ENCODE measurements at places on chromosomes 3 and 15.

DNA sequence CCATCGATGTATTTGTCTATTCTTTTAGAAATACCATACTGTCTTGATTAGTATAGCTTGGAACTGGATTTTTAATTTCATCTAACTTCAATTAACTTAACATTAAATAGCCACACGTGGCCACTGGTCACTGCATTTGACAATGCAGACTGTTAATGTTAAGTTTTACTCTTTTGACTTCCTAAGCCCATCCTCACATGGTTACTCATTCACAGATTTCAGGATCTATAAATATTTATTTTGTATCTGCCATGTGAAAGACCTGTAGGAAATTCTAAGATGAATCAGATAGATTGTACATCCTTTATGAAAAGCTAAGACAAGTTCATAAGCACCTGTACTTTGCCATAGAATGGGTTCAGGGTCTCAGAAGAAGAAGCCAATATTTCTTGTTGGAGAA is 8.3 kb upstream of the RORA start:
- no peaks in the 10 kb centered on the region for H3K36me3 ChIP-seq
- no peak overlapping the region for H3K27ac ChIP-seq
- peaks cover 3% of the 10 kb centered on the region for H3K27me3 ChIP-seq
- H3K4me3 ChIP-seq = no peak overlapping the region

DNA sequence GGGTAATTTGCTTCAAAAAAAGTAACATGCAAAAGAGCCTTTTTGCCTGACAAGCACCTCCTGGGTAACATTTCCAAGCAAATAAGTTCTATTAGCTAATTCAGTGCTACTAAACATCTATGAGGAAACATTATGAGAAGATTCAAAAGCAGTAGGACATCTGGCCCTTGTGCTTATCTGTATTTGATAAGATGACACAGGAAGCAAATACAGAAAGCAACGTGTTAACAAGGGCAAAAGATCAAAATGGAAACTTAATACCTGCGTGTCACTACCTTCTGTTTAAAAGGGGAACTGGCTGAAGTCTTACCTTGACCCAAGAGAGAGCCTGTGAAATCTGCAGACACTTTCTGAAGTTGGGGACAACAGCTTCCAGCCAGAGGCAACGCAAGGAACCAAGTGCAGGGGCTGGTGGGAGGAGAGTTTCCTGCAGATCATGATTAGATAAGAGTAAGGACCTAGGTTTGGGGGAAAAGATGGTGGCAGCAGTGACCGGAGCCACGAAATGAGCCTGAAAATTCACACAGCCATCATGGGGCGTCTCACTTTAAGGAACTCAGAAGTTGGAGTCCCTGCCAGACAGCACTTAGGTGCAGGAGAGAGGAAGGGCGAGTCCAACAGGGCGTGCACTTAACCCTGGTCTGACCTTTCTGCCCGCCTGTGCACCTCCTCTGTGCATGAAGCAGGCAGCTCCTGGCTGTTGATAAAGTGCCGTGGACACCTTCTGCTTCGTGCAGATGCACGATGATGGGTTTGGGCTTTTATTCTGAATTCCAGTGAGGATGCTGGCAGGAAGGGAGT is 153.6 kb upstream of the BHLHE40 start:
- no peaks in the 10 kb centered on the region for H3K36me3 ChIP-seq
- DNase-seq = peak; percentile 62
- no peaks in the 10 kb centered on the region for H3K27me3 ChIP-seq
- H3K27ac ChIP-seq = peak overlapping the region; percentile 31
- no peak overlapping the region for H3K4me3 ChIP-seq

DNA sequence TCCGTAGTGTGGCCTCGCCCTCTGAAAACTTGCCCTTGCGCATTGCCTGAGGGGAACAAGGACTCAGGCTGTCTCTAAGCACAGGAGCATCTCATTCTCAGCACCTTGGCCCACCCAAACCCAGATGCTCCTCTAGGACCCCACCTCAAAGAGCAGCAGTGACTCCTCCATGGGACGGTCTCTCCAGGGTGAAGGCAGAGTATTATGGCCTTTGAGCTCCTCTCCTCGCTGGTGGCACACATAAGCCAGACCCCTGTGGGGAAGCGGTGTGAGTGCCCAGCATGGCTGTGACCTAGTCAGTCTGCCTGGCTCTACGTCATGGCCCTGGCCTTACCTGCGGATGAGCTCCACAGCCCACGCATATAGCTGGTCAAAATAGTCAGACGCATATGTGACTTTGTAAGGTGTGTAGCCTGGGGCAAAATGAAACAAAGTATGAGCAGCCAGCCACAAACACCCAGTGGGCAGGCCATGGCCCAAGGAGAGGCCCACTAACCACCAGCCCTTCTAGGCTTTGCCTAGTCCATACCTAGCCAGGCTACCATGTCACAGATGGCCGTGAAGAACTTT is 4.4 kb downstream of the QARS1 start:
- DNase-seq = no peak
- peaks cover 4% of the 10 kb centered on the region for H3K4me1 ChIP-seq
- peaks cover 54% of the 10 kb centered on the region for H3K36me3 ChIP-seq
- no peaks in the 10 kb centered on the region for H3K27me3 ChIP-seq
- H3K4me3 ChIP-seq = no peak overlapping the region
- H3K27ac ChIP-seq = no peak overlapping the region

DNA sequence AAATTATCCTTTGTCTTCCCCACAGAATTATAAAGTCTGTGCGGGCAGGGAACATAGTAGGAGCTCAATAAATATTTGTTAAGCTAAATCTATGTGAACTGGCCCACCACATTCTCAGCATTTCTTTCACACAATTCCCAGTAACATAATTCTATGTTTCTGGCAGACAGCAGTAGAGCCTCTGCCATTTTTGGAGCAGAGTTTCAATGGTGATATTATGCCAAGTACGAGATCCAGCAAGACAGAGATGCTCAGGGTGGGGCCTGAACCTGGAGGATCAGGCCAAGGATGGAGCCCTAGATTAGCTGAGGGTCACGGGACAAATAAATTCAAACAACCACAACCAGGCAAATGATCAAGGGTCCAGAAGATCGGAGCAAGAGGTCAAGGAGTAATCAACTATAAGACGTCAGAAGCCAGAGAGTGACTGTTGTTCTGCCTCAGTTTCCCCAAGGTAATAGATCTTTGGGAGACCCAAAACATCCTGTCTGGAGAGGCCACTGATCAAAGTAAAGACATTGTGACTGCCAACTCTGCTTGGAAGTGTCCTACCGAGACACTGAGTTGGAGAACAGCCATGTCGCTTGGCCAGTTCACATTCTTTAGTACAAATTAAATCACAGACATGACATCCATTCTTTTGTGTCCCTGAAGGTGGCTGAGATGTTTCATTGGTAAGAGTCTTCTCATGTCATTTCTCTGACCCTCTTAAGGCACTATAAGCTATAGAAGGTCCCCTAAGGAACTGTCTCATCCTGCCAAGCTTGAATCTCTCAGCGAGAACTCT is 15.4 kb downstream of the SRGAP3 start:
- H3K27me3 ChIP-seq = no peaks in the 10 kb centered on the region

DNA sequence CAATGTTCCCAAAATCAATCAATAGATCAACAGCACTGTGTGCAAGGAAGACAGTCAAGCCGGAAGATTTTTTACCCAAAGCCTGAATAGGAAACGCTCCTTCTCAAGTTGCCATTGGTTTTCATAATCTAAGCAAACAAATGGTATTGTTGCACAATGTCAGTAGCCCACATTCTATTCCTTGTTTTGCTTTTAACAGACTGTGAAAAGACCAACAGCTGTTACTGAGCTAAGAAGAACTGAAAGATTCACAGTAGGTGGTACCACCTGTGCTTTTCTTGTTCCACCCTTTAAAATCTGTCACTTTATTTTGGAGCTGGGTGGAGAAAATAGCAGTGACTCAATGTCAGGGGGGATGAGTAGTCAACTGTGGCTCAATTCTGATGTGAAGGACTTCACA is 357.5 kb upstream of the CADM2 start:
- H3K27ac ChIP-seq = no peak overlapping the region
- H3K27me3 ChIP-seq = no peaks in the 10 kb centered on the region
- no peak overlapping the region for H3K4me3 ChIP-seq
- no peaks in the 10 kb centered on the region for H3K4me1 ChIP-seq

DNA sequence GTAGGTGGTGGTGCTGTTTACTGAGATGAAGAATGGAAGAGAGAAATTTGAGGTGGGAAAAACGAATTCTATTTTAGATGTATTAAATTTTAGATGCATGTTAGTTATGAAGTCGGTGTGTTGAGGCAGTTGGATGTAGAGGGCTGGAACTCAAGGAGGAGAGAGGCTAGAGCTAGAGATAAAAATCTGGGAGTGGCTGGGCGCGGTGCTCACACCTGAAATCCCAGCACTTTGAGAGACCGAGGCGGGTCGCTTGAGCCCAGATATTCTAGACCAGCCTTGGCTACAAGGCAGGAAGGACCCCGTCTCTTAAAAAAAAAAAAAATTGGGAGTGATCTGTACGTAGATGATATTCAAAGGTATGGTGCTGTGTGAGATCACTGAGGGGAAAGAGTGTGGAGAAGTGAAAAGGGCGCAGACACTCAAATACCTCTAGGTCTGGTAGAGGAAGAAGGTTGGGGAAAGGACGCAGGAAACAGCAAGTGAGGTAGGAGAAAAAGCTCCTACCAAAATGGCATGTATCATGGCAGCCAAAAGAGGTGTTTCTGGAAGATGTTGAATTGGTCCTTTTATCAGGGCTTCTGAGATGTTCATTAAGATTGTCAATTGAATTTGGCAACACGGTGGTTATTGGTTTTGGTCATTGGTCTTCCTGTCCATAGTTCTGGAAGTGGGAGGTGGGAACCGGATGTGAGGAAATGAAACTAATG is 1.8 kb downstream of the YEATS2 start:
- no peaks in the 10 kb centered on the region for H3K27me3 ChIP-seq
- DNase-seq = no peak
- peaks cover 22% of the 10 kb centered on the region for H3K4me1 ChIP-seq
- no peaks in the 10 kb centered on the region for H3K36me3 ChIP-seq

- no peaks in the 10 kb centered on the region for H3K4me1 ChIP-seq
- H3K4me3 ChIP-seq = no peak overlapping the region
- no peaks in the 10 kb centered on the region for H3K36me3 ChIP-seq
- peaks cover 34% of the 10 kb centered on the region for H3K27me3 ChIP-seq
- peak; percentile 12 for DNase-seq
Measured at GRCh38 chr15:98292442-98293240, 332.1 kb downstream of the ARRDC4 start.

DNA sequence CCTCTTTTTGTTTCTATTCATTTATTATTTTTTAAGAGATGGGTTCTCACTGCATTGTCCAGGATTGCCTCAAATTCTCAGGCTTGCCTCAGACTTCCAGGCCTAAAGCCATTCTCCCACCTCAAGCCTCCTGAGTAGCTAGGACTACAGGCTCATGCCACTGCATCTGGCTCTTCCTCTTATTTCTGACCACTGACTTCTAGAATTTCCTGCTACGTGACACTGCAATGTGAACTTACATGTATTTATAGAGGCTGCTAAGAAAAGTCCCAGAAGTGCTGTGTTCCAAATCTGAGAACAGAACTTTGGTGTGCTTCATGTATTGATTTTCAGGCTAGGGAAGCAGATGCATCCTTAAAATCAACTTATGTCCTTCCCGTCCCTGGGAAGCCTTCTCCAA is 407.4 kb downstream of the RSL24D1 start:
- no peak for DNase-seq
- no peaks in the 10 kb centered on the region for H3K27me3 ChIP-seq
- no peaks in the 10 kb centered on the region for H3K4me1 ChIP-seq
- H3K27ac ChIP-seq = no peak overlapping the region
- no peak overlapping the region for H3K4me3 ChIP-seq
- H3K36me3 ChIP-seq = no peaks in the 10 kb centered on the region

- H3K27ac ChIP-seq = no peak overlapping the region
- H3K4me3 ChIP-seq = no peak overlapping the region
- DNase-seq = no peak
- no peaks in the 10 kb centered on the region for H3K27me3 ChIP-seq
- H3K36me3 ChIP-seq = no peaks in the 10 kb centered on the region
Measured at GRCh38 chr15:85950101-85950500, 129.6 kb upstream of the AGBL1 start.

- no peak for DNase-seq
- H3K36me3 ChIP-seq = no peaks in the 10 kb centered on the region
- no peak overlapping the region for H3K27ac ChIP-seq
- H3K4me1 ChIP-seq = peaks cover 26% of the 10 kb centered on the region
- H3K27me3 ChIP-seq = no peaks in the 10 kb centered on the region
- no peak overlapping the region for H3K4me3 ChIP-seq
Measured at GRCh38 chr3:34264337-34265041, 466.1 kb downstream of the PDCD6IP start.

- H3K4me3 ChIP-seq = no peak overlapping the region
- no peaks in the 10 kb centered on the region for H3K27me3 ChIP-seq
- no peak for DNase-seq
- no peaks in the 10 kb centered on the region for H3K36me3 ChIP-seq
Measured at GRCh38 chr3:24190256-24190655, 245.2 kb downstream of the NR1D2 start.

- peaks cover 5% of the 10 kb centered on the region for H3K4me1 ChIP-seq
- DNase-seq = peak; percentile 71
- H3K27ac ChIP-seq = peak overlapping the region; percentile 35
- no peaks in the 10 kb centered on the region for H3K36me3 ChIP-seq
- H3K27me3 ChIP-seq = no peaks in the 10 kb centered on the region
- no peak overlapping the region for H3K4me3 ChIP-seq
Measured at GRCh38 chr3:83434880-83435587, 1523.8 kb upstream of the CADM2 start.

GRCh38 chr3:133820889-133821675 is 15.5 kb downstream of the SRPRB start:
- H3K4me1 ChIP-seq = no peaks in the 10 kb centered on the region
- no peak overlapping the region for H3K4me3 ChIP-seq
- H3K36me3 ChIP-seq = peaks cover 36% of the 10 kb centered on the region
- H3K27ac ChIP-seq = no peak overlapping the region
- no peak for DNase-seq

- DNase-seq = no peak
- no peaks in the 10 kb centered on the region for H3K36me3 ChIP-seq
- H3K4me1 ChIP-seq = no peaks in the 10 kb centered on the region
- H3K27me3 ChIP-seq = no peaks in the 10 kb centered on the region
- no peak overlapping the region for H3K27ac ChIP-seq
Measured at GRCh38 chr3:106805625-106806024, 571.6 kb upstream of the CCDC54 start.

DNA sequence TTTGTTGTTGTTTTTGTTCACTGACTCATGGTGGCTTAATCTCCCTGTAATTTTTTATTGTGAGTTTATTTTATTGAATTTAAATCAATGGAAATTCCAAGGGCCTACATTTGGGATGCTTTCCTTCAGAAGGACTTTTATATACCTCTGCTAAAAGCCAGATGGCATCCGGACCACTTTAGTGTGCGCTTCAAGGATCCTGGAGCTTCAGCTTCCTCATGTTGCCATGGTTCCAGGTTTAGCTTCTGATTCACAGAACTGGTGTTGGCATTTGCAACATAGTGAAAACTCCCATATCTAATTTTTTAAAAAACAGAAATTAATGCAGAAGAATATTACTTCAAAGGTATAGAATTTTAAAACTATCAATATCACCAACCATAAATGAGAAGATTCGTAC is 8.5 kb upstream of the HACD2 start:
- no peak overlapping the region for H3K27ac ChIP-seq
- no peak overlapping the region for H3K4me3 ChIP-seq
- no peaks in the 10 kb centered on the region for H3K36me3 ChIP-seq
- DNase-seq = no peak
- no peaks in the 10 kb centered on the region for H3K4me1 ChIP-seq

Data from cardiac muscle cell (in vitro differentiated cells and primary cell).